ENCODE measurements at places on chromosomes 7 and 10. TPM values are rescaled to one million over a fixed set of nuclear protein-coding genes. Genes with fewer than 3 reads are reported as not detected.

DNA sequence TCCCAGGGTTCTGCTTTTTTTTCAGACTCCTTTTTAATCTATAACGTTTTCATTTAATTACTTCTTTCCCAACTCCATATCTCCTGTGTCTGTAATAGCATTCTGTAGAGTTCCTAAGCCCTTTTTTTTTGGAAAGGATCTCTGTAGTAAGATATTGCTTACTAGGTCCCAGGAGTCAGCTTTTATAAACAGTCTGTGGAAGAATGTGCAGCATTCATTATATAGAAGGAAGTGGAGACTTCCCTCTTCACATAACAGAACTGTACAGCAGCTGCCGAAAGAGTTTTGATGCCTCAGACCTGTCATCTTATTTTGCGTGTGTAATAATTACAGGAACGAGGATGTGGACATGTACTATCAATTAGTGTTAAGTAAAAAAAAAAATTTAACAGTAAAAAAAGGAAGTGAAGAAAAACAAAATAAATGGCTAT lies 7.4 kb upstream of the STEAP4 start:
- H3K36me3 ChIP-seq: no peaks in the 10 kb centered on the region
- no peaks in the 10 kb centered on the region for H3K4me1 ChIP-seq
- no peaks in the 10 kb centered on the region for H3K27me3 ChIP-seq
- no peak overlapping the region for H3K4me3 ChIP-seq
- H3K27ac ChIP-seq: no peak overlapping the region
- no peak for DNase-seq

DNA sequence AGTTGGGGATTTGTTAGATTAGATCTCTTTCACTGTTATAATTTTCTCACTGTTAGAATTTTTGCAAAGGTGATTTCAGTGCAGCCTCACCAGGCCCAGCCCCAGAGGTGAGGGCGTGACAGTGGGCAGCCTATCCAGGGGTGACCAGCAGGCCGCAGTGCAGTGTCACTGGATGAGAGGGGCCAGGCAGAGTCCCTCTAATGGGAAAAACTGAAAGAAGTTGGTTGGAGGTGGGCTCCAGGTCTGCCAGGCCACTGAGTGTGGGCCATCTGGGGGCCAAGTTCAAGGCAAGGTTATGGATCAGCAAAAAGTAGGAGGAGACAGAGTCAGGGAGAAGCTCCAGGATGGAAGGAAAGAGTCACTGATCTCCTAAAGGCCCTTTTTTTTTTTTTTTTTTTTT lies 90.5 kb upstream of the SDK1 start:
- no peak overlapping the region for H3K4me3 ChIP-seq
- H3K36me3 ChIP-seq: no peaks in the 10 kb centered on the region
- H3K27ac ChIP-seq: no peak overlapping the region
- DNase-seq: no peak

- H3K4me1 ChIP-seq: no peaks in the 10 kb centered on the region
- no peak overlapping the region for H3K27ac ChIP-seq
- no peaks in the 10 kb centered on the region for H3K27me3 ChIP-seq
- no peaks in the 10 kb centered on the region for H3K36me3 ChIP-seq
Measured at GRCh38 chr7:47088329-47089067, 493.4 kb downstream of the TNS3 start.

MCM10 gene
- 1.8 TPM for total RNA-seq

- H3K36me3 ChIP-seq: no peaks in the 10 kb centered on the region
- H3K27me3 ChIP-seq: no peaks in the 10 kb centered on the region
- no peak overlapping the region for H3K27ac ChIP-seq
Measured at GRCh38 chr7:127751490-127752448, 99.8 kb downstream of the SND1 start.

DNA sequence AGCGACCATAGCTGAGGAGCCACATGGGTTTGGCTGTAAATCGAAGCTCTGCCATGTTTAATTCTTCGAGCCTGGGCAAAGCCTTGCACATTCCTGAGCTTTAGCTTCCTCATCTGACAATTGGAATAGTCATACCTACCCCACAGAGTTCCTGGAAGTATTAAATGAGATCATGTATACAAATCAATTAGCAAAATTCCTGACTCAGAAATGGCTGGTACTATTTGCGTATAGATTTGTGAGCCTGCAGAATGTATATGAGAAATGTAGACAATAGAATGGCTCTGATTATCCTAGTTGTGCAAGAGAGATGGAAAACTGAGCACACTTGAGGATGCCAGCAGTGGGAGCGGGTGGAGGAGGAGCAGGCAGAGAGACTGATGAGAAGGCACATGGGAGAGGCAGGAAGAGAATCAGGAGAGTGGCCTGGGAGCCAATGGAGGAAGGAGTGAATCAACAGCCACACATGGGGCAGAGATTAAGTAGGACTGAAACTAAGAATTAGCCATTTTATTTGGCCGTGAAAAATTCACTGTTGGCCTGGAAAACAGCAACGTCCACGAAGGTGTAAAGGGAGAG lies 128.0 kb upstream of the C1GALT1 start:
- H3K4me1 ChIP-seq: no peaks in the 10 kb centered on the region
- no peaks in the 10 kb centered on the region for H3K27me3 ChIP-seq
- H3K27ac ChIP-seq: no peak overlapping the region
- H3K36me3 ChIP-seq: no peaks in the 10 kb centered on the region

JCAD gene
- total RNA-seq: 11.1 TPM

DNA sequence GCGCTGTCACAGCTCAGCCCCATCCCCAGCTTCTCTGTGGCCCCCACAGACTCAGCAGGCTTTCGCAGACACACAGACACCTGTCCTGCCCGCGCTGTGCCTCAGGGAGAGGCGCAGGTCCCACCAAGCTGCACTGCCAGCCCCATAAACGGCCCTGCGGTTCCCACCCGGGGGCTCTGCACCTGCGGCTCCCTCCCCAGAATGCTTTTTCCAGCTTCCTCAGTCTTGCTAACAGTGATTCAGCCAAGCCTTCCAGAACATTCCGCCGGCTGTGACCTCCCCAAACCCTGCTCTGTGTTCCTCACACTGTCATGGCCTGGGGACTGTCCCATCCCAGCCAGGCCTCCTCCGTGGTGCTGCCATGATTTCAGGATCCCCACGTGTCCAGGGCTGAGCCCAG lies 27.8 kb upstream of the TNRC18 start:
- H3K36me3 ChIP-seq: no peaks in the 10 kb centered on the region
- H3K4me3 ChIP-seq: no peak overlapping the region
- no peaks in the 10 kb centered on the region for H3K4me1 ChIP-seq
- H3K27me3 ChIP-seq: no peaks in the 10 kb centered on the region
- H3K27ac ChIP-seq: no peak overlapping the region

CRTAC1 gene
- total RNA-seq: 4.7 TPM

GRCh38 chr7:85343484-85343883 lies 156.6 kb upstream of the SEMA3D start:
- H3K27me3 ChIP-seq: no peaks in the 10 kb centered on the region
- no peak for DNase-seq
- H3K36me3 ChIP-seq: no peaks in the 10 kb centered on the region
- no peak overlapping the region for H3K4me3 ChIP-seq
- H3K4me1 ChIP-seq: no peaks in the 10 kb centered on the region
